ENCODE measurements at places on chromosomes 12 and 14. TPM values are rescaled to one million over a fixed set of nuclear protein-coding genes. Genes with fewer than 3 reads are reported as not detected.
A peak's percentile ranks its signal among the peaks of the same experiment; 100 is the strongest.

GRCh38 chr14:36048667-36049066 lies 127.9 kb downstream of the PTCSC3 start:
- H3K4me3 ChIP-seq: no peak overlapping the region
- H3K36me3 ChIP-seq: no peaks in the 10 kb centered on the region
- no peak overlapping the region for H3K27ac ChIP-seq

DNA sequence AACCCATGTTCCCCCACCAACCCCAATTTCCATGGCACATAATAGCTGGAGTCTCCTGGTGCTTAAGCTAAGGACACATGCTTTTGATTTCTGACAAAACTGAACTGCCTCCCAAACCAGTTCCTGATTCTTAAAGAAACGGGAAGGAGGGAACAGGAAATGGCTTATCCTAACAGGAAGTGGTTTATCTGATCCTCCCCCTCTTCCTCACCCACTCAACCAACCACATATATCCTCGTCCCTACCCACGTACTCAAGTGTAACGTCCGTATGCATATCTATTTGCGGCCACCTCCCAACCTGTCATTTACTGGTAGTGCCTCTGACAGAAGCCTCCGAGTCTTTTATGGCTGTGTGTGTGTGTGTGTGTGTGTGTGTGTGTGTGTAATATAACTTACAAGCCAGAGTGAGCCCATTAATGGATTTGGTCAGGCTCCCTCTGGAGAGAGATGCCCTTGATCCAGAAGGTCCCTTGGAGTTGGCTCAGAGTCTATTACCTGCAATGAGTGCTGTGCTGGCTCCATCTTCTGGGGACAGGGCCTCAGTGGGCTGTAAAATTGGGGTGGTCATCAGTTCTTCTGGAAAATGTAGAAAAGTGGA lies 7.7 kb downstream of the DAZAP2 start:
- H3K36me3 ChIP-seq: peaks cover 13% of the 10 kb centered on the region
- DNase-seq: no peak
- H3K27ac ChIP-seq: no peak overlapping the region
- H3K27me3 ChIP-seq: no peaks in the 10 kb centered on the region

DNA sequence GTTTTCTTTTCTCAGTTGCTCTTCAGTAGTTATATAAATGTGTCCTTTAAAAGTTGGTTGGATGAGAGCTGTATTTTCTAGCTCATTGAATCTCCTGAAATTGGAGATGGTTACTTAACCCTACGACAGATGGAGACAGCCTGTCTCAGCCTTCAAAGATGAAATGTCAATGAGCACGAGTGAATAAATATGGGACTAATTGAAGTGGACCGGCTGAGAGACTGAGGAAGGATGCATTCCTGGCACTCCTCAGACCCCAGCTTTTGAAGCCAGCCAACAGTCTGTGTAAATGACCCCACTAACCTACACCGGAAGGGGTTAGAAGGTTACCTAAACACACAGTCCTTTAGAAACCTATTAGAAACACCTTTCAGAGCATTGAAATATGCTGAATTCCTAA lies 46.6 kb downstream of the PDZRN4 start:
- DNase-seq: no peak
- H3K4me3 ChIP-seq: no peak overlapping the region
- H3K4me1 ChIP-seq: peaks cover 11% of the 10 kb centered on the region

- peaks cover 23% of the 10 kb centered on the region for H3K4me1 ChIP-seq
- peak overlapping the region; percentile 97 for H3K27ac ChIP-seq
- no peak for DNase-seq
- H3K27me3 ChIP-seq: no peaks in the 10 kb centered on the region
Measured at GRCh38 chr14:24145690-24146452, 539 bp downstream of the PSME2 start.

- DNase-seq: no peak
- no peak overlapping the region for H3K4me3 ChIP-seq
- H3K27ac ChIP-seq: no peak overlapping the region
- peaks cover 19% of the 10 kb centered on the region for H3K36me3 ChIP-seq
- no peaks in the 10 kb centered on the region for H3K4me1 ChIP-seq
- no peaks in the 10 kb centered on the region for H3K27me3 ChIP-seq
Measured at GRCh38 chr14:81416981-81417380, 16.9 kb upstream of the STON2 start.

DNA sequence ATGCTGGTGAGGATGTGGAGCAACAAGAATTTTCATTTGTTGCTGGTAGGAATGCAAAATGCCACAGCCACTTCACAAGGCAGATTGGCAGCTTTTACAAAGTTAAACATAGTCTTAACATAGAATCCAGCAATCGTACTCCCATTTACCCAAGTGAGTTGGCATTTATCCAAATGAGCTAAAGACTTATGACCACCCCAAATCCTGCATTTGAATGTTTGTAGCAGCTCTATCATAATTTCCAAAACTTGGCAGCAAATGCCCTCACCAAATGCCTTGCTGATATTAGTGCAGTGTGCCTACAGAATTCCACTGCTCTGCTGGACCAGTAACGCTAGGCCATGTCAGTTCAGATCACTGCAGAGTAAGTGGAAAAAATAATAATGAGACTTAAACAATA lies 120.7 kb upstream of the AMIGO2 start:
- no peaks in the 10 kb centered on the region for H3K36me3 ChIP-seq
- H3K4me1 ChIP-seq: no peaks in the 10 kb centered on the region
- no peak for DNase-seq
- H3K4me3 ChIP-seq: no peak overlapping the region

GDF3 gene
- total RNA-seq: not detected

OR4M1 gene
- total RNA-seq: not detected

ANG gene
- 8.0 TPM for total RNA-seq

TRHDE gene
- total RNA-seq: 2.7 TPM

Measured in progenitor cell of endocrine pancreas (in vitro differentiated cells).